ENCODE measurements at places on chromosomes 4 and X. TPM values are rescaled to one million over a fixed set of nuclear protein-coding genes. Genes with fewer than 3 reads are reported as not detected.

- DNase-seq = no peak
These were observed 1267.3 kb downstream of the PCDH19 start for GRCh38 chrX:99142745-99143144.

Gene ARX
- not detected for total RNA-seq

DNA sequence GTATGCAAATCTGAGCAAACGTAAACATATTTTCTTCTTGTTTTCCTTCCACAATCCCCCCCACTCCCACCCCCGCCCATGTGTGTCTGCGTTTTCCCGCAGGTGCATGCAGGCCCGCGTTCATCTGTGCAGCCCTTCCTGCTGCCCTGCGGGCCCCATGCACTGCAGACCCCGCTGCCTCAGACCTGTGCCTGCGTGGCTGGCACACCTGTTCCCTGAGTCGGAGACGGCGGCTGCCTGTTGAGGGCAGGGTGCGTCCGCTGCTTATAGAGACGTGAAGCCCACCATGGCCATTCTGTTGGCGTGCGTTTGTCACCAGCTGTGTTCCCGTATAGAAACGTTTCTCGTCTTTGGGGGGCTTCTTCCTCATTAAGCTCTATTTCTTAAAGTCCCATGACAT lies 51.5 kb downstream of the PCGF3 start:
- no peak for DNase-seq

DNA sequence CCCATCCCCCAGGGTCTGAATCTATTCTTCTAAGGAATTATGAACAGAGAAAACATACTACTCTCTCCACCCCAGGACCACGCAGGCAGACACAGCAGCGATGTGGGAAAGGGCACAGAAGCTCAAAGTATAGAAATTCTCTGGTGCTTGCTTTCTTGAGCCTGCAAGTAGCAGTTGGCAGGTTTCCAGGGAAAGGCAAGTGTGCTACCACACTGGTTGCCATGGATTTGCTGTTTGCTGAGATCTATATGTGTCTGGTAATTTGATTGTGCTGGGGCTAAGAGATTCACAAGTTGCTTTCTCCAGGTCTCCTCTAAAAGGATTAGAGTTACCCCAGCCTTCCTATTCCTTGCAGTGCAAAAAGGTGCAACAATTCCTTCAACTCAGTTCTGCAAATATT lies 83.1 kb downstream of the GUCY2F start:
- no peak for DNase-seq

GRCh38 chr4:85784348-85784747 lies 309.4 kb downstream of the ARHGAP24 start:
- no peak for DNase-seq

DNA sequence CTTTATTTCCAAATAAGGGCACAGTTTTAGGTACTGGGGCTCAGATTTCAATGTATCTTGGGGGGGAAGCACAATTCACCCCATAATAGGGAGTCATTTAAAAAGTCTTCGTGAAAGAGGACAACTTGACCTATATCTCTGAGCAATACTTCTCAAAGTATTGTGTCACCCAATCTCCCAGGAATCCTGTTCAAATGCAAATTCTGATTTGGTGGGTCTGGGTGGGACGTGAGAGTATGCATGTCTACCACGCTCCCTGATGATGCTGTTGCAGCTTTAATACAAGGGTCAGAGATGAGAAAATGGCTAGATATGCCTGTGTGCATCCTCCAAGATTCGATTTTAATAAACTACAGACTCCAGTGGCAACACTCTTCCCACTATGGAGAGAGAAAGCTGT lies 514.8 kb downstream of the BCOR start:
- DNase-seq = no peak

DNA sequence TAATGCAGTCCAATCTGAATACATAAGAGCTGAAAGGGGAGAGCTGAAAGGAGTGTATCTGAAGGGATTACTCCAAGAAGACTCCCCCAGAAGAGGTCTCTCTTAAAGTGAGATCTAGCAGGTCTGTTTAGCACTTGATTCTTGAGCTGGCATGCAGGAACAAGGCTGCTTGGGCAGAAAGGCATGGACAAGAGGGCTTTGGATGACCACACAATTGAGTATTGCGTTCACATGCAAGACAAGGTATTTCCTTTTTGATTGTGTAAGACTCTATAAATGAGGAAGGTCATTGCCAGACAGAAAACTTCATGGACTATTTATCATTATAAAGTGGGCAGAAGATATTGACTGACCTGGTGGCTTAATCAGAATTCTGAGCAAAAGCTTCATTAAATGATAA lies 145.5 kb upstream of the AFF2 start:
- DNase-seq = no peak

- no peak for DNase-seq
These were observed 65.3 kb upstream of the FBXW7 start for GRCh38 chr4:152601156-152601555.

- DNase-seq = no peak
These were observed 23.1 kb downstream of the CORIN start for GRCh38 chr4:47814618-47815295.

DNA sequence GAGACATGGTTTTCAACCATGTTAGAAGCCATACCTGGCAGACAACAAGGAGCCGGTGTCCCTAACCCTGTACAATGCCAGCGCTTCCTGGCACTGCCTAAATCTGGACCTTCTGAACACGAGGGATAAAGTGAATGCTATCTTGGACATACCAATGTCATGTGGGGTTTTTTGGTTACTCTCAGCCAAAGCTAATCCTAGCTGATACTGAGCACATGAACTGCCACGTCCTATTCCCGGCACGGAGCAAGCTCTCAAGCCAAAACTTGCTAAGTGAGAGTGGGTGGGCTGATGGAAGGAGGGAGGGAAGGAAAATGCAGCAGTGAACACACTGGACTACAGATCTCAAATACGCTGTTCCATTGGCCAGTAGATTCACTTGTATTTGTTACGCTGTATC lies 226.1 kb downstream of the BCOR start:
- DNase-seq = no peak

DNA sequence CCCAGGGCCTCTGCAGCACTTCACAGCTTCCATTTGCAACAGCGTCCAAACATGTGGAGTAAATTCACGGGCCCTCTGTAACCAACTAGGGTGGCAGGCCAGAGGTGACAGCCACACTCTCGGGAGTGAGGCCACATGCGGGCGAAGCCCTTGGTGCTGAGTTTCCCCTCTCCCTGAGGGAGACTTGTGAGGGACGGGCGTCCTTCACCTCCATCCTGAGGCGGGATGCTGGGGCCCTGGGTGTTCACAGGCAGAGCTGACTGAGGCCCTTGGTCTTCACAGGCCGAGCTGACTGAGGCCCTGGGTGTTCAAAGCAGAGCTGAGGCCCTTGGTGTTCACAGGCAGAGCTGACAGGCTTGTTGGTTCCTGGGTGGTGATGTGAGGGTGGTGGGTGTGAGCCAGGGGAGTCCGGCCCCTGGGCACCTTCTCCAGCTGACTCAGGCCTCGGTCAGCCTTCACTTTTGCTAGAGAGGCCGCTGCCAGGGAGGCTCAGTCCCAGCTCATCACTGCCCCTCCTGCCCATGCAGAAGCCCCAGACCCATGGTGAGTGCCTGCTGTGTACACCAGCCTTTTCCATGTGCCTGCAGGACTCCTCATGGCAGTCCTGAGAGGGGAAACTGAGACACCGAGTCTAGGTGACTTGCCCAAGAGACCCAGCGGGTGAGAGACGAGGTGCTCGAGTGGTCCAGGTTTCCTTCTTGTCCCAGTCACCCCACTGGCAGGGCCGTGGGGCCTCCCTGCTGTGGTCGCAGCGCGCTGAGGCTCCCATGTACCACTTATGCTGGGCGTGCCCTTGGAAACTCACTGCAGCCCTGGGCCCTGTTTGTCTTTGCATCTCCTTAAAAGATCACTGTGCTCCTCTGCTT lies 8.5 kb downstream of the WFS1 start:
- no peak for DNase-seq

DNA sequence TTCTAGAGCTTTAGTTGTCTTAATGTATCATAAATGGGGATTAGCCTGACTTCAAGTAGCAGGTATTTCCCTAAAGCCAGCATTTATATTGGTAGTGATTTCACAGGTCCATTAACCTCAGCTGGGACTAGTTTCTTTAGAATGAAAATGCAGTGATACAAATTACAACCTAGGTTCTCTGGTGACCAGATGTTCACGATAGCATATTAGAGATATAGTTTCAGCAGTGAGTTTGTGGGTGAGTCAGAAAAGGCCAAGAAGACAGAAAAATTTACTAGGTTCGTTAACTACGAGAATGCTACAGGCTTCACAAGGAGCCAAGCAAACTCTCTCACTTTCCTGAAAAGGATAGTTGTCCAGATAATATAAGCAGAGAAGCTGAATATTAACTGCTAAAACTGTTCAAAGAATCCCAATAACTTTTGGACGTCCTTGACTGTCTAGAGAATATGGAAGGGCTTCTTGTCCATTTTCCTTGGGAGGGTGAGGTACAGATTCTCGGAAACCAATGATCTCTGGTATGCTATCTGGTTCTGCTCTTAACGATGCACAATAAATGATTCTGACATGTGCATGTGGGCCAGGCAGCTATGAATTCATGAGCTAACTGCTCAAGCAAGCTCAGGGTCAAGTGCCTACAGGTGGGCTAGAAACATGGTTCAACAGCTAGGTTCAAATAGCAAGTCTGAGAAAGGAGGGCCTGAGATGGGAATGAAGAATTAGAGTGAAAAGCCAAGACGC lies 6.0 kb upstream of the SPCS3 start:
- no peak for DNase-seq

- DNase-seq = no peak
These were observed at the start of gene TMEM156 for GRCh38 chr4:39032218-39033085. TSS of gene TMEM156 (minus strand) at chr4:39032409. CDS start at chr4:39032313, 96 bp downstream.

DNA sequence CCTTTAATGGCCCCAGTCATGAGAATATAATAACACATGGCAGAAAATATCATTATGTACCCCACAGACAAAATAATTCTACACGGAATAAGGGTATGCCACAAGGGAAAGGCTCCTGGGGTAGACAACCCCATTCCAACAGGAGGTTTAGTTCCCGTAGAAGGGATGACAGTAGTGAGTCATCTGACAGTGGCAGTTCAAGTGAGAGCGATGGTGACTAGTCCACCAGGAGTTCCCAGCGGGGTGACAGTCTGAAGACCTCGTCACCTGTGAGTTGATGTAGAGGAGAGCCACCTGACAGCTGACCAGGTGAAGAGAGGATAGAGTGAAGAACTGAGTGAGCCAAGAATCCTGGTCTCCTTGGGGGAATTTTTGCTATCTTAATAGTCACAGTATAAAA lies 13.5 kb downstream of the MEPE start:
- DNase-seq = no peak

Gene ZIC3
- not detected for total RNA-seq

Gene TBC1D8B
- 3.9 TPM for total RNA-seq

DNA sequence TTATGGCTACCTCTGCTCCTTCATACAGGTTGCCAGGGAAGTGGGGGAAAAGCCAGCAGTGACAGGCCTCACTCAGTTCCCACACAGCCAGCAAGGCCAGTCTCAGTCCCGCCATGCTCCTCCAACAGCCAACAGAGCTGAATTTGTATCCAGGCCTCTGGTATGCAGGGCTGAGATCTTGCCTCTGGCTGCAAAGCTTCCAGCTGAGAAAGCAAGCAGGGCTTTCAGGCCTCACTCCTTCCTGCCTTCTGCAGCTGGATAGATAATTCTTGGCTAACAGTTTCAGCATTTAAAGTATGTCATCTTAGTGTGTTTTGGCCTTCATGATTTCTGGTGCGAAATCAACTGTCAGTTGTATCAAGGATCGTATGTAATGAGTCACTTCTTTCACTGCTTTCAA lies 103.6 kb downstream of the GNL3L start:
- DNase-seq = no peak

Gene PCSK1N
- 1.3 TPM for total RNA-seq

DNA sequence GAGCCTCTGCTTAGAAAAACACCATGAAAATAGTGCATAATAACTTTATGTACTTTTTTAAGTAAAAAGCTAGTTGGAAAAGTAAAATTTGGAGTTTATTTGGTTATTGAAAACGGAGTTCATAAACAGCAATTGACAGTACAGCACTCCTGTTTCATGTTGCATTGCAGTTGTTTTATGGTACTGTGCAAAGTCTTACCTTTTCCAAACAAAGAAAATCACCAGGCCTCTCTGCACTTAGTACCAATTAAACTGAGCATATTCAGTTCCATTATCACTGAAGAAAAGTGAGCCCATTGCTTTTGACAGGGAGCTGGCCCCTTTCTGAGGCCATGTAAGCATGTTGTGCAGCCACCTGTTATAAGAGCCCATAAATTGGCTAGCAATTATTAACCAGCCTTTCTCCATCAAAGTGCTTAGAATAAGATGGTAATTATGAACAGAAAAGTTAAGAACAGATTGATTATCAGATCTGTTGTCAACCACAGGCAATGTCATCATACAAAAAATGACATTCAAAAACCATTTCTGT lies 376.6 kb upstream of the EMCN start:
- no peak for DNase-seq

GRCh38 chrX:54358424-54359211 lies 772 bp upstream of the WNK3 start:
- DNase-seq = no peak

Gene PGRMC2
- total RNA-seq = 20.1 TPM

- DNase-seq = no peak
These were observed 8.5 kb downstream of the SMS start for GRCh38 chrX:21948897-21949578.

Gene RTL5
- 0.41 TPM for total RNA-seq

Gene PLAC8
- total RNA-seq = 17.6 TPM

Measured in esophagus squamous epithelium (tissue), 5 donors.